ENCODE measurements at places on chromosomes 12 and 14.

GRCh38 chr14:33805593-33805992, 145.3 kb downstream of the EGLN3 start:
- DNase-seq = peak; percentile 74

DNA sequence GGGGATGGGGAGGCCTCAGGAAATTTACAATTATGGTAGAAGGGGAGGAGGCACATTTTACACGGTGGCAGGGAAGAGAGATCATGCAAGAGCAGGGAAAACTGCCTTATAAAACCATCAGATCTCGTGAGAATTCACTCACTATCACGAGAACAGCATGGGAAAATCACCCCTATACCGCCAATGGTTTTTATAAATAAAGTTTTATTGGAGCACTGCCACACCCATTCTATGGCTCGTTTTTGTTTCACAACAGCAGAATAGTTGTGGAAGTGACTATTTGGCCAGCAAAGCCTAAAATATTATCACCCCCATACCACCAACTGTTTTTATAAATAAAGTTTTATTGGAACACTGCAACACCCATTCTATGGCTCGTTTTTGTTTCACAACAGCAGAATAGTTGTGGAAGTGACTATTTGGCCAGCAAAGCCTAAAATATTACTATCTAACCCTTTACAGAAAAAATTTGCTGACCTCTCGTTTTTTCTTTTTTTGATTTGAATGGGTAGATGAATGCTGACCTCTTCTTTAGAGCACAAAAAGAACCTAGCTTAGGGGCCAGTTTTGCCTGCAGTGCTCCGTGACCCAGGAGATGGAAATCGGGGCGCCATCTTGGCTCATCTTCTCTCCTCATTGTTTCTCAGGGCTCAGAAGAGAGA, 77.3 kb upstream of the RIN3 start:
- DNase-seq = no peak

GRCh38 chr12:111454716-111455447, 49.2 kb downstream of the SH2B3 start:
- no peak for DNase-seq

GRCh38 chr14:98259881-98260280, 1012.1 kb downstream of the BCL11B start:
- DNase-seq = no peak

GRCh38 chr12:68031174-68031573, 41.9 kb downstream of the IFNG-AS1 start:
- DNase-seq = no peak

GRCh38 chr12:26102953-26103352, 21.9 kb downstream of the BHLHE41 start:
- no peak for DNase-seq

- DNase-seq = no peak
Observed at GRCh38 chr12:85527192-85527591, 247.2 kb downstream of the ALX1 start.

GRCh38 chr12:102685172-102685571, 204.8 kb upstream of the IGF1 start:
- no peak for DNase-seq

GRCh38 chr12:20588042-20588441, 107.1 kb upstream of the SLCO1C1 start:
- peak; percentile 71 for DNase-seq

GRCh38 chr14:72539661-72540315, 354.1 kb downstream of the DPF3 start:
- no peak for DNase-seq

DNA sequence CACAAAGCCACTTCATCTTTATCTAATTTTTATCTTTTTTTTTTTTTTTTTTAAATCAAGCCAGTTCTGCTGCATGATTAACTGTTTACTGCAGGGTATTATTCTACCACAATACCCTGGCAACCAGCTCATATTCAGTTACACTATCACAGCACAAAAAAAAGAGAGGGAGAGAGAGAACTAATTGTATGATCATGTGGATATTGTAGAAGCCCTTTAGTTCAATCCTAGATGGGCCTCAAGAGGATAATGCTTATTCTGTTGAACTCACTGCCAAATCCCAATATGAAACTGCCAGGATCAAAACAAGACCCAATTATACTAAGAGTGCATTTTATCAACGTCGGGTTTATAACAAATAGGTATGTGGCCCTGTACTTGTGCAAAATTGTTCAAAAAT, 51.5 kb downstream of the MED13L start:
- DNase-seq = no peak

- no peak for DNase-seq
Observed at GRCh38 chr12:85951823-85952222, 77.7 kb downstream of the NTS start.

GRCh38 chr14:38127784-38128183, 79.9 kb upstream of the SSTR1 start:
- no peak for DNase-seq
